ENCODE measurements at places on chromosomes 3 and 15. TPM values are rescaled to one million over a fixed set of nuclear protein-coding genes. Genes with fewer than 3 reads are reported as not detected.

The ACAD9 gene
- 143 TPM for total RNA-seq

The GOLGA6A gene
- not detected for total RNA-seq

The ATG3 gene
- 54.3 TPM for total RNA-seq

The SLC51B gene
- total RNA-seq = not detected

The CLDN18 gene
- total RNA-seq = not detected

DNA sequence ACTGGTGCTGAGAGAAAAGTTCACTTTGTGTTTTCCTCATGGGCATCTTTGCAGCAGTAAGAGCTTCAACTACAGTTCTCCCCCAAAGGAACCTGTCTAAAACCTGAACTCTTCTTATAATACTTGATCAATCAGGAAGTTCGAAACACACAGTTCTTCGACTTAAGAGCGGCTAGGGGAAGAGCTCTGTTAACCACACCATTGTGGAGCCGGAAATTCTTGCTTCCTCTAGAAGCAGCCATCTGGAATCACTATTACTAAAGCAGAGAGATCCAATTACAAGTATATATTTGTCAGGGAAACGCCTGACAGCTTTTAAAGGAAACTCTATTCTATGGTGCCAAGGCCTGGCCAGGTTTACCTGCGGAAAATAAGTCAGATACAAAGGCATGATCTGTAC, 337.3 kb upstream of the CBLB start:
- peak overlapping the region; percentile 81 for H3K4me3 ChIP-seq
- H3K27ac ChIP-seq = peak overlapping the region; percentile 96
- H3K4me1 ChIP-seq = peaks cover 28% of the 10 kb centered on the region
- H3K27me3 ChIP-seq = no peaks in the 10 kb centered on the region
- no peak for DNase-seq
- peaks cover 13% of the 10 kb centered on the region for H3K36me3 ChIP-seq

- DNase-seq = no peak
- H3K4me3 ChIP-seq = no peak overlapping the region
- peaks cover 29% of the 10 kb centered on the region for H3K27me3 ChIP-seq
- H3K36me3 ChIP-seq = no peaks in the 10 kb centered on the region
- H3K4me1 ChIP-seq = peaks cover 10% of the 10 kb centered on the region
- no peak overlapping the region for H3K27ac ChIP-seq
Measured at GRCh38 chr3:58234516-58234931, 3.1 kb upstream of the ABHD6 start.

DNA sequence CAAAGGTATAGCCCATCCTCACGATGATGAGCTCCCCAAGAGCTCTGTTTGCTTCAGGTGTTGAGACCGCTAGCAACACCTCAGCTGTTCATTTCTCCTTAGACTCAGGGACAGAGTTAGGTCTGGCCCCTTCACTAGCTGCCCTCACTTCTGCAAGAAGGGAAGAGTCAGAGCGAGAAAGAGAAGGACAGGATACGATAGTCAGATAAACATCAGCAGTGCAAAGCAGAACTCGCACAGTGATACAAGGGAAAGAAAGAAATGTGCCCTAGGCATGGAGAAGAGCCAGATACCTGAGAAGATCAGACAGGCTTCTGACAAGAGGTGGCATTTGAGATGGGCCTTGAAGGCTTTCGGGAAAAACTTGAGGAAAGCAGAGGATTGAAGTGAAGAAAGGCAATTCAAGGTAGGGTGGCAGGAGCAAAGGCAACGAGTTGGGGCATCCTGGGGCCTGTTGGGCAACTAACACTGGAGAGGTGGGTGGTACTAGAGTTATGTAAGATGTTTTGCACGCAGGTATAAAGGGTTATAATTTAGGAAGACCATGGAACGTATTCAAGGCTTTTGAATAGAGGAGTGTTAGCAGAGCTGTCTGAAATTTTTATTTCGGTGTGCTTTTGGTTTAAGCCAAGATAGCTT, 106.0 kb downstream of the PGPEP1L start:
- no peak overlapping the region for H3K27ac ChIP-seq
- DNase-seq = no peak
- peaks cover 12% of the 10 kb centered on the region for H3K4me1 ChIP-seq
- H3K27me3 ChIP-seq = no peaks in the 10 kb centered on the region

DNA sequence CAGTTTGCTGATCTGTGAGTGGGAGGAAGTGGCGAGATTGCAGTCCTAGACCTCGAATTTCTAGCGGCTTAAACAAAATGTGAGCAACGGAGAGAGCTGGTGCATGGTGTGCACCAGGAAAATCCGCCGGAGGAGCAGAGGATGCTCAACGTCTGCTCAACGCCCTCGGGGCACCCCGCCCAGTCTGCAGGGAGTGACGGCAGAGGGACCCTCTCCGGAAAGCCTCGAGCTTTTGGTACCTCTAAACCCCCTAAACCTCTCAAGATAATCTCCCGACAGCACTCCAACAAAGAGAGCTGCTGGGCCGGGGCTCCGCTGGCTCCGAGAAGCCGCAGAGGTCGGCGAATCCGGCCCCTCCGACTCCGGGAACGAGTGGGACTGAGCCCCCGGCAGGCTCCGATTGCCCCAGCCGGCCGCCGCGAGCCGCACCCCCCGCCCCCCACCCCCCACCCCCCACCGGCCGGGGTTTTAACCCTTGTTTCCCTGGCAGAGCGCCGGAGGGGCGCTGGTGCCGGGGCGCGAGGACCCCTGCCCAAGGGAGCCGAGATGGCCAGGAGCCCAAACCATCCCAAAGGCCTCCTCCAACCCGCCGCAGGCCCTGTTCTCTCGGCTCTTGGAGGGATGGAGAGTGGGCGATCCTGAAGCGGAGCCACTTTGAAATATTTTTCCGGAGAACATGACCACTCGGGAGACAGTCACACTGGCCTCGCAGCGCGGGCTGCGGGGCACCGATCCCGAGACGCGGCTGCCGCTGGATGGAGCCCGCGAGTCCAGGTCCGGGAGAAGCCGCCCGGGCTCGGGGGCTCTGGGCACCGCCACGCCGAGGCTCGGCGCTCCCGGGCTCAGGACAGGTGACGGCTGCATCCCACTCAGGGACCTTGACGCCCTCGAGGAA, 1.5 kb downstream of the MEGF11 start:
- no peak for DNase-seq
- peaks cover 61% of the 10 kb centered on the region for H3K27me3 ChIP-seq
- peaks cover 8% of the 10 kb centered on the region for H3K4me1 ChIP-seq
- peak overlapping the region; percentile 72 for H3K4me3 ChIP-seq

GRCh38 chr3:129829640-129830039, 63.9 kb downstream of the TMCC1 start:
- no peaks in the 10 kb centered on the region for H3K36me3 ChIP-seq
- no peaks in the 10 kb centered on the region for H3K27me3 ChIP-seq
- no peak overlapping the region for H3K4me3 ChIP-seq
- no peak overlapping the region for H3K27ac ChIP-seq
- peaks cover 15% of the 10 kb centered on the region for H3K4me1 ChIP-seq
- DNase-seq = no peak

- no peaks in the 10 kb centered on the region for H3K36me3 ChIP-seq
- no peak for DNase-seq
- no peaks in the 10 kb centered on the region for H3K27me3 ChIP-seq
Measured at GRCh38 chr15:82966671-82967071, 14.2 kb upstream of the HOMER2 start.

DNA sequence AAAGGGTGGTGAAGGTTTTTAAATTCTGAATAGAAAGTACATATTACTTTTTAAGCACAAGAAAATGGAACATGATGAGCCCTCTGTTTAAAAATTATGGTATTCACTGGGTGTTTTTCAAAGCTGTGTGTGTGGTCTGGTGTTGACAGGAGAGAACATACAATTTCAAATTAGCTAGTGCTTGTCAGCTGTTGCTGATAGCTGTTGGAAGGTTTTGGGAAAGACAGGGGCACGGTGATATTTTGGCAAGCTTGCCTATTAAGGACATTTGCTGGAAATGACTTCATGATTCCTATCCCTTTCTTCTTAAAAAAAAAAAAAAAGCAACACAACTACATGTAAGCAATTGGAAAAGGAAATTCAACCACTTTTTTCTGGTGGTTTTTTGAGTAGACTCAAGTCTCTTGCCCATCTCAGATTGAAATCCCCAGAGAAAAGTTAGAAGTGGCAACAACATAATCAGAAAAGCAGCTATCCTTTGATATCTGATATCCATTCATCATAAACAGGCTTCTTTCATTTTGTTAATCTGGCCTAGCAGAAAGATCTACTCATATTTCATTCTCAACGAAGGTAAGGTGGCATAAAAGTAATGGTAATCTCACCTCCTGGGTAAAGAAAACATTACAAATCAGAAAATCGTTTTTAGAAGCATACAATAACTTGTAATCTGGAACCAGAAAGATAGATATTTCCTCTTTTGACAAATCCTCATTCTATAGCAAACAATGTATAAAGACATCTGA, 130.0 kb downstream of the RBMS3 start:
- no peaks in the 10 kb centered on the region for H3K27me3 ChIP-seq
- no peak overlapping the region for H3K27ac ChIP-seq
- no peaks in the 10 kb centered on the region for H3K36me3 ChIP-seq
- H3K4me3 ChIP-seq = no peak overlapping the region
- no peak for DNase-seq

DNA sequence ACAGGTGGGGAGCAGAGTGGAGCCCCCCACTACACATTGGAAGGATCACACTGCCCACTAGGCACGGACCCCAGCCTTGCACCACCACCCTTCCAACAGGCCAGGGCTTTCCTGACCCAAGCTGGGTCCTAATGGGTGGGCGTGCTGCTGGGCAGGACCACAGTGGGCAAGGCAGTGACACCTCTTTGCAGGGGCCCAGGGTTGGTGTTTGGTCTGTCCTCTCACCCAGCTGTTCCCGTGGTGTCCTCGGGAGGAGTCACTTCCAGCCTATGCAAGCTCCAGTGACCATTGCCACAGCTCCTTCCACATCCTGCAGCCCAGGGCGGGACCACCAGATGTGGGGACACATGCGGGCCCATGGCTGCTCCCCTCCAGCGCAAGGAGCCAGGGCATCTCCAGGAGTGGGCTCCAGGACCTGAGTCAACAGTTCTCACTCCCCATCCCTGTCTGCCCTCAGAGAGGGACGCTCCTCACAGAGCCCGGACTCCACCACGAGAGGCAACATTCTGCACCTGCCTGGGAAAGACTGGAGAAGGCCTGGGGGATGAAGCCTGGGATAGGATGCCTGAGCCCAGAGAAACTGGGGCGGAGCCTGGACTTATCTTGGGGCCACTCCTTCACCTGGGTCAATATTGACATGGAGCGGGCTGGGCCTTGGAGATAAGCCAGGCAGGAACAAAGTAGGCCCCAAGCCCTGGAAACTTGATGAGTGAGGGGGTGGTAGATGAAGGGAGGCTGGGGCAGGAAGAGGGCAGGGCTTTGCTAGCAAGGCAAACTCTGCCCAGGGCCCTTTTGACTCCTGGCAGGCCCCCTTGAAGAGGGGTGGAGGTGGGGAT, 3.9 kb upstream of the VILL start:
- H3K27me3 ChIP-seq = no peaks in the 10 kb centered on the region
- no peak for DNase-seq
- no peak overlapping the region for H3K27ac ChIP-seq
- no peaks in the 10 kb centered on the region for H3K36me3 ChIP-seq

DNA sequence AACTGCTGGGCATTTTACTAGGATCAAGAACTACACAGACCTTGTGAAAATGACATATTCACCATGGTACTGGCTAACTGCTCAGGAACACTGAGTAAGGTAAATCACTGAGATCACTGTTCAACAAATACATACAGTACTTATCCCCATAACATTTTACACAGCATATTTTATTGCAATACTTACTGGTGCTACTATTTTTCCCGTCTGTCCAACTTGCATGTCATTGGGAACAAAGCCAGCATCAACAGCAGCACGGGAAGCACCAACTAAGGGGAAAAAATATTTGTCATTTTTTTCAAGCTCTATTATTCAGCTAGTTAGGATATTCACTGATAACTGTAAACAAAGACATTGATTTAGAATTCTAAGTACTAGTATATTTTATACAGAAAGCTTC, 37.0 kb downstream of the ETFA start:
- no peak for DNase-seq
- H3K36me3 ChIP-seq = peaks cover 33% of the 10 kb centered on the region
- H3K27me3 ChIP-seq = no peaks in the 10 kb centered on the region

DNA sequence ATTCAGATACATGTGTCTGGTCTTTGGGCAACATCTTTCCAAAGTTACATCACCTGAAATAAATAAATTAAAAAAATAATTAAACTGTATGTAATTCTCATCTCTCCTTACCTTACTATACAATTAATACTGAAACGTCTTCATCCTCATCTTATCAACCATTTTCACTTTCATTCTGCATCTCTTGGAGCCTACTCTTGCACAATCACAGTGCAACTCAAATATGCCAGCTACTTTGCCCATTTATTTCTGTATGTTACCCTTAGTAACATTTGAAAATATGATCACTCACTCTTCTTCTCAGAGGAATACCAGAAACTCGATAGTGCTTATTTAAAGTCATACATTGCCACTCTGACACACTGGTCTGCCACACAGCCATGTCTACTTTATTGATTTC, 1357.1 kb upstream of the CADM2 start:
- no peaks in the 10 kb centered on the region for H3K27me3 ChIP-seq
- DNase-seq = no peak
- no peak overlapping the region for H3K4me3 ChIP-seq
- no peaks in the 10 kb centered on the region for H3K4me1 ChIP-seq
- peaks cover 5% of the 10 kb centered on the region for H3K36me3 ChIP-seq
- no peak overlapping the region for H3K27ac ChIP-seq

DNA sequence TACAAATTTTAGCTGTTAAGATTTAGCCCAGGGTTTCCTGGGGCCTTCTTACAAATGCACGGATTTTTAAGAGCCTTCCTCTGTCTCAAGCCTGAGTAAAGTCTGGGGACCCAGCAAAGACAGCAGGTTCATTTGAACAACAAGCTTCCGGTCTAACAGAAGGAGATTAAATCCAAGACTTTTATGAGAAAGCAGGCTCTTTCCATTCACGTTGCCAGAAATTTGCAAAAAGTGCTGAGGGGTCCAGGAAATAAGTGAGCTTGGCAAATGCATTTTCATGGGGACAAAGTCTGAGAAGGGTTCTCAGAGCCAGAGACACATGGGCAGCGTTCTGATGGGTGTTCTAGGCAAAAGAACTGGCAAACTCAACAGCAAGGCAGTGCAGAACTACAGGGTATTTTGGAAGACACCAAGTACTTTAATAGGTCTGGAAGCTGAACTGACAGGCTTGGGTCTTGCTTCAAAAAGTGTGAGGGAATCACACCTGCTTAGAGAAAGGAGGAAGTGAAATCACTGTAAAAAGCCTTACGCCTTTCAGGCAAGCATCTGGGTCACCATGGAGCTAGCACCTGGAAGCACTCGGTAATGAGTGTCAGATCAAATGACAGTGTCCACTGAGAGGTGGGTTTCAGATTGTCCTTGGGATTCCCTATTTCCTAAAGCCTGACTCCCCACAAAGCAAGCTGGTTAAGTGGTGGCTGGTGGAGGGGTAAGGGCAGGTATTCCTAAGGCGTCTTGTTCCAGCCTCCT, 115.8 kb upstream of the ARHGEF3 start:
- peak overlapping the region; percentile 84 for H3K27ac ChIP-seq
- no peaks in the 10 kb centered on the region for H3K27me3 ChIP-seq
- no peaks in the 10 kb centered on the region for H3K36me3 ChIP-seq
- peaks cover 59% of the 10 kb centered on the region for H3K4me1 ChIP-seq
- peak overlapping the region; percentile 88 for H3K4me3 ChIP-seq

- no peak for DNase-seq
- H3K4me1 ChIP-seq = no peaks in the 10 kb centered on the region
- no peak overlapping the region for H3K4me3 ChIP-seq
Measured at GRCh38 chr3:69499899-69500421, 114.1 kb upstream of the FRMD4B start.

All from natural killer cell treated with Interleukin-12 subunit alpha and Interleukin-12 subunit beta and Interleukin-15 and Interleukin-18, amount 100 ng/mL, for 72 hours (primary cell).